ENCODE measurements at places on chromosomes 11 and 22.

- no peak for DNase-seq
These were observed 99.6 kb downstream of the FAM181B start for GRCh38 chr11:82634091-82634490.

GRCh38 chr11:94112206-94112953 lies 16.3 kb upstream of the PANX1 start:
- DNase-seq = no peak

GRCh38 chr22:47816121-47816862 lies 1053.8 kb downstream of the TBC1D22A start:
- no peak for DNase-seq

DNA sequence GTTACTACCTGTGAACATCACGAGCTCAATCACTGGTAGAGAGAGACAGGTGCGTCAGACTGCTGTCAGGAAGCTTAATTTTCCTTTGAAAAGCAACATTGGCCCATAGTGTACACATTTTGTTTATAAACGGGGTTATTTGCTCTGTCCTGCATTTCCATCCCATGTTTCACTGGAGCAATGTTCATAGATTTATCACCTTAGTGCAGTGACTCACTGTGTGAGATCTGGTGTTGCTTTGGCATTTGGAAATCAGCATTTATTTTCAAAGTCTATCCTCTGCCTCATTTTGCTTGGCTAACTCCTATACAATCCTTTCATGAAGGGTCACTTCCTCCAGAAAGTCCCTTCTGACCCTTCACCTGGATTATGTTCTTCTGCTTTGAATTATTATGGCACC lies 529.1 kb downstream of the NELL1 start:
- no peak for DNase-seq

DNA sequence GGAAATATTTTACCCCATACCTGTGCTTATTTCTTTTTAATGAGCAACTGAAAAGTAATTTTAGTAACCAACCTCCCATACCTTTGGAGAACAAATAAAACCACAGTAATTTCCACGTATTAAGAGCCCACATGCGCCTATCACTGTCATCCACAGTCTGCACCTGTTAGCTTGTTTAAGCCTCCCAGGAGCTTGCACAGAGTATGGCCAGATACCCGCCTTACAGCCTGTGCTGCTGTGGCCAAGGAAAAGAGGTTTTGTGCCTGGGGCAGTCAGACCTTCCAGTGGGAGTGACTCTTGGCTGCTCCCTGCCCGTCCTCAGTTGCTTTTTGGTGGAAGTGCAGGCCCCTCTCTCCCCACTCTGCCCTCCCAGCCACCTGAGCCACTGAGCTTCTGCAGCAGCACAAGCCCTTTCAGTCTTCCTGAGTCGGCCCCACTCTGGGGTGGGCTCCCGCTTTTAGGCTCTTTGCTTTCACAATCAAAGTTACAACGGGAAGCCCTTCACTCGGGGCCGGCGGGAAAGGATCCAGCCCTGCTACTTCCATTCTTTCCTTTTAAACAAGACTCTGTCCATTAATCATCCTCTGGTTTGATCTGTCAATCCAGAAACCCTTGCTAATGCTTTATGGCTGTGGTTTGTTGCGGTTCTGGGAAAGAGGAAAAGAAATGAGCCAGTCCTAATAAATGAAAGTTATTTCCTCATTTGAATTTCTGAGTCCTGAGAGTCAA lies 308.8 kb downstream of the TBC1D22A start:
- no peak for DNase-seq

DNA sequence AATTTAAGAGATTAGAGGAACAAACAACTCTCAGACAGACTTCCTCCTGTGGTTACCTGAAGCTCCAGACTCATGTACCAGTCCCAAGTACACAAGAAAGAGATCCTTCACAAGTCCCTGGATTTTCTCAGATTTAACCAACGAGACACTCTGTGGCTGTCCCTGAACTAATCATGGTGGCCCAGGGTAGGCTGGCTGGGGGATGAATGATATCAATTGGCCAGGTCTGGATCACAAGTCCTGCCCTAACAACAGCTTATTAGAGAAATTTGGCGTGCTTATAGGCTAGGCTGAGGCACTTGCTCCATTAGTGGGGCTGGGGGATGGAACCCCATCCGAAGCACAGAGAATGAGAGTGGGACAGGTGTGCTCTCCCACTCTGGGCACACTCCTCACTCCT lies 22.1 kb downstream of the HEPHL1 start:
- no peak for DNase-seq

DNA sequence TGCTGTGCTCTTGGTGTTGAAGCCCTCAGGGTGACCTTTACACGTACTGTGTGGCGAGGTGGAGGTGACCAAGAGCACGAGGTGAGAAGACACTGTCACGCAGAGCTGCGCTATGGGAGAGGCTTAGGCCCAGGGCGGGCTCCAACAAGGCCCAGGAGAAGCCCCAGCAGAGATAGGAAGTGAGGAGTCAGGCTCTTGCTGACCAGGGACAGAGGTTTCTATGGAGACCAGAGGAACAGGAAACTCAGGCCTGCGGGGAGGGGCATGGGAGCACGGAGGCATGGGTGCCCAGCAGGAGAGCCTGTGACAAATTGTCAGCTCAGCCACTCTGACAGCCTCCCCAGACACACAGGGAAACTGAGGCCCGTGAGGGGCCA lies 15.8 kb downstream of the DGKZ start:
- no peak for DNase-seq

- DNase-seq = no peak
These were observed 17.6 kb upstream of the LMO1 start for GRCh38 chr11:8281266-8281665.

DNA sequence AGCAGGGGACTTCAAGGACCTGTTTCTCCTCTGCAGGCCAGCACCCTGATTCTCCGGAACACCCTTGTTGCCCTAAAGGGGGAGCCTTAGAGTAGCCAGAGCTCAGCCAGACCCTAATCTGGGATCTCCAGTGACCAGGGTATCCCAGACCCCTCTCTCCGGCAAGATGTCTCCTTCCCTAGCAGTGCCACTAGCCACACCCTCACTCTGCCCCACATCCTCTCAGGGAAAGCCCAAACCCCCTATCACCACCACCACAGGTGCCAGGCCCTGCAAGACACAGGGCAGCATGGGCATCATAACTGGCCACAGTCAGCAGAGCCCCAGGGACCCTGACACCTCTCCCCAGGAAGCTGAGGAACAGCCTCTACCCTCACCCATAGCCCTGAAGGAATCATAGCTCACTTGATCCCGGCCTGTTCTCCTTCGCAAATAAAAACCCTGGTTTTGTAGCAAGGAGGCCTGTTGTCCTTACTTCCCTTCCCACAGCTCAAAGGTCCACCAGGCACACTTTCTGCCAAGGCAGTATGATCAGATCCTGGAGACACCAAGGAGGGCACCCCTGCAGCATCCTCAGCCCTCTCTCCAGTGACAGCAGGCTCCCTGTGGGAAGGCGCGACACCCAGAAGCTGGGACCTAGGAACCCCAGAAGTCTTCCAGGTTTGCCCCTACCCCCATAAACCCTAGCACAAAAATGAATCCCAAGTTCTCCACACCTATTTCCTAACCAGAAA lies 4.6 kb downstream of the CFL1 start:
- DNase-seq = no peak

DNA sequence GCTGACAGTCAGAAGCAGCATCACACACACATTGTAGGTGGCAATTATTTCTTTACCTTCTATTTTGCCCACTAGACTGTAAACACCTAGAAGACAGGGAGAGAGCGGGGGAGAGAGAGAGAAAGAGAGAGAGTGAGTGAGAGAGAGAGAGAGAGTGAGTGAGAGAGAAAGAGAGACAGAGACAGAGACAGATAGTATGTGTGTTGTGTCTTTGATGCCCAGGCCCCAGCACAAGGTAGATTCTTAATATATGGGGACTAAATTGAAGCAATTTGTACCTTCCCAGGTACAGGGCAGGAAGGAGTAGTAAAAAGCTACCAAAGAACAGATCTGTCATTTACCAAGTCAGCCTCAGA lies 163.7 kb downstream of the PKNOX2 start:
- DNase-seq = no peak

Data from stimulated activated CD8-positive, alpha-beta memory T cell treated with anti-CD3 and anti-CD28 coated beads, Interleukin-12 subunit alpha, Interleukin-12 subunit beta, amount 100 ng/mL, for 4 hours (primary cell).